SK-N-MC (cell line): ENCODE measurements at places on chromosomes 1 and 21.

DNA sequence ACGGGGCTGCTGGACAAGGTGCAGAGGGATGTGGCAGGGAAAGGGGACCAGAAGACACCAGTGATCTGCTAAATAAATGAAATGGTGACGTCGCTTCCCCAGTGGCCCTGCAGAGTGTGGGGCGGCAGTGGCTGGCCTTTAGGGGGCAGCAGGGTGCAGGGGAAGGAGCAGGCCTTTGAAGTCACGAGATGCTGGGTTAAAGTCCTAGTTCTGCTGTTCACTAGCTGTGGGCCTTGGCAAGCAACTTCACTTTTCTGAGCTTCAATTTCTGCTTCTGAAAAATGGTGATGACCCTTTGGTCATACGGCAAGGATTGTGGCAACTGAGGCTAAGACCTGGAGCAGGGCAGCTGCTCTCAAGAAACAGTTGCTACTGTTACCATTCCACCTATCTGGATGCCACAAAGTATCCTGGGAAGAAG lies 9.2 kb upstream of the GALE start:
- no peak for DNase-seq

GRCh38 chr1:100382657-100383056 lies 30.4 kb downstream of the CDC14A start:
- DNase-seq = no peak

- DNase-seq = no peak
Observed at GRCh38 chr21:45131537-45131999, 57.2 kb downstream of the ADARB1 start.

DNA sequence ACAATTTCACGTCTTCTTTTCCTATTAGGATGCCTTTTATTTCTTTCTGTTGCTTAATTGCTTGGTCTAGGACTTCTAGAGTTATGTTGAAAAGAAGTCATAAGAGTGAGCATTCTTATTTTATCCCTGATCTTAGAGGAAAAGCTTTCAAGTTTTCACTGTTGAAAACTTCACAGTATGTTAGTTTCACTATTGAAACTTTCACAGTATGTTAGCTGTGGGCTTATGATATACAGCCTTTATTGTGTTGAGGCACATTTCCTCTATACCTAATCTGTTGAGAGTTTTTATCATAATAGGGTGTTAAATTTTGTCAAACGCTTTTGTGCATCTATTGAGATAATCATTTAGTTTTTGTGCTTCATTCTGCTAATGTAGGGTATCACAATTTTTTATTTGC lies 227.1 kb downstream of the LHX8 start:
- no peak for DNase-seq

GRCh38 chr1:15592285-15592684 lies 7.4 kb upstream of the AGMAT start:
- DNase-seq = no peak

DNA sequence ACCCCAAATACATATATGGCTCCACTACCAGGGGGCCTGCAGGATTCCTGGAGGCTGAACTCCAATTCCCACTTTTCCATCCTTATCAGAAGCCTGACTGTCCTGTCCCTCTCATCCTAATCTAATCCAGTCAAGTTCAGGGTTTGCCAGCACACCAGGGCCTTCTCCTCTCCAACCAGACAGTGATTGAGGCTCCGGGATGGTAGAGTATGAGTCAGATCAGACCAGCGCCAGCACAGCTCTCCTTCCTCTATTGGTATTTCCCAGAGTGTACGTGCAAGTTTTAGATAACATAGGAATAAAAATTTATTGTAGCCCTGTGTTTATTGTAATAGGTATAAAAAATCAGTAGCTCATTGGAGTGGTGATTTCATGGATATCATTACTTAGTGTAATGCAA lies 24.5 kb upstream of the RCSD1 start:
- DNase-seq = no peak

- DNase-seq = no peak
Observed at GRCh38 chr1:174149216-174149615, 10.1 kb upstream of the RABGAP1L start.

DNA sequence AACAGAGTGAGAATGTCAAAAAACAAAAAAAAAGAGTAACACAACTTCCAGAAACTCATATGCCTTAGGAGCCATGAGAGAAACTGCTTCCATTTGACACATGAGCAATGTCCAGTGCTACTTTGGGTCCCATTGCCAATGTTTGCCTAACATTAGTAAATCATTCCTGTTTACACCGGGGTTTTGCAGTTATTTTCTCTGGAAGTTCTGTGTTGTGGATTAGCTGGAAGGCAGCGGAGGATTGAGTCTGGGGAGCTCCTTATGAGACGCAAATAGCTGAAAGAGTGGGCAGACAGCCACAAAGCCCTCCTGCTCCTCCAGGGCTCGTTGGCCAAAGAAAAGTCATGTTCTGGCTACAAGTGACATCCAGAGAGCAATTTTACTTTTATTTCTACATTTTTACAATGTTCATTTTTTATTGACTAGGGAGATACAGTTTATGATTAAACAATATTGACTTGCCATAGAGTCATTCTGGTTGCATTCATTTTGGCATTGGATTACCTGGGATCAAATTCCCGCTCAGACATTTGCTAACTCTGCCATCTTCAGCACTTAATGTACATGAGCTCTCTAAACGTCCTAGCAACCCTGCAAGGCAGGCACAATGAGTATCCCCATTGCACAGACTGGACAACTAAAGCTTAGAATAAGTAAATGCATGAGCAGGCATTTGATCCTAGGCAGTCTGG lies 66.4 kb upstream of the GALNT2 start:
- DNase-seq = no peak

- DNase-seq = no peak
Observed at GRCh38 chr1:197738927-197739326, 36.4 kb downstream of the DENND1B start.

GRCh38 chr1:119960501-119960900 lies 64.2 kb upstream of the ADAM30 start:
- DNase-seq = no peak

- DNase-seq = no peak
Observed at GRCh38 chr1:59703226-59703917, 111.4 kb upstream of the HOOK1 start.

DNA sequence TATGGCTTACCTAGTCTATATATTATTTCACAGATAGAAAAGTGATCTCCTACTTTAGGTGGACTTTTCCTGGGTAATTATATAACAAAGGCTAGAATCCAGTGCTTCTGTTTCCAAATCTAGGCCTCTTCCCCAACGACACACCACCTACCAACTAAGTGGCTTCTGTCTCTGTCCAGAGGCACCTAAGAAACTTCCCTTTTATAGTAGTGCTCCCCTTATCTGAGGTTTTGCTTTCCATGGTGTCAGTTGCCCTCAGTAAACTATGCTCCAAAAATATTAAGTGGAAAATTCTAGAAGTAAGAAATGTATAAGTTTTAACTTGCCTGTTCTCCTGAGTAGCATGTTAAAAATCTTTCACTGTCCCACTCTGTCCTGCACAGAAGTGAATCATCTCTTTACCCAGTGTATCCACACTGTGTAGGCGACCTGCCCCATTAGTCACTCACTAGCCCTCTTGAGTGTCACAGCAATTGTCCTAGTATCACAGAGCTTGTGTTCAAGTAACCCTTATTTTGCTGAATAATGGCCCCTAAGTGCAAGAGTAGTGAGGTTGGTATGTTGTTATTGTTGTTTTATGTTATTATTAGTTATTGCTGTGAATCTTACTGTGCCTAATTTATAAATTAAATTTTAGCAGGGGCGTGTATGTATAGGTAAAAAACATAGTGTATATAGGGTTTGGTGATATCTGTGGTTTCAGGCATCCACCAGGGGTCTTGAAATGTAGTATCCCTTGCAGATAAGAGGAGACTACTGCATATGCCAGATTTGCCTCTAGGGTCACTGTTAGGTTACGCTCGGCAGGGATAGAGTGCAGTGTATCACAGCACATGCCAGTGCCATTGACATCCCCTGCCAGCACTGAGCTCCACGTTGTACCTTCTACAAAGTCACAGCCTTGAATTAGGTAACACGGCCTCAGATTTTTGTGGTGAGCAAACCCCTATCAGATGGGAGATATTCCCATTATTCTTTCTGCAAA lies 14.7 kb upstream of the CD53 start:
- no peak for DNase-seq

GRCh38 chr1:167714098-167714438 lies 7.7 kb upstream of the MPZL1 start:
- no peak for DNase-seq

DNA sequence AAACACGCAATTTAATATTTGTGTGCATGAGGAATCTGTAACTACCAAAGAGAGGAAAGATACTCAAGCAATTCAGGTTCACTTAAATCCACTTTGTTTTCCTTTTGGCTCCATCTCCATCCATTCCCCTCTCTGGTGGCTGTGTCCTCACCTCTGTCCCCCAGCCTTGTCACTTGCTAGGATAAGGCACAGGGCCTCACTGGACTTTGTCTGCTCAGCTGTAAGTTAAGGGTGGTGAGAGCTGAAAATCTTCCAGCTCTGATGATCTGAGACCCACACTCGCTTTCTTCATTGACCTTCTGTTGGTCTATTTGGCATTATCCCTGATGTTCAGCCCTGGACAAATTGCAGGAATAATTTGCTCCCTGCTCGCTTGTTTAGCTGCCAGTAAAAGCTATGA lies 56.5 kb downstream of the RHOU start:
- DNase-seq = no peak

GRCh38 chr1:1433804-1434130 lies 1.7 kb upstream of the VWA1 start:
- DNase-seq = no peak

DNA sequence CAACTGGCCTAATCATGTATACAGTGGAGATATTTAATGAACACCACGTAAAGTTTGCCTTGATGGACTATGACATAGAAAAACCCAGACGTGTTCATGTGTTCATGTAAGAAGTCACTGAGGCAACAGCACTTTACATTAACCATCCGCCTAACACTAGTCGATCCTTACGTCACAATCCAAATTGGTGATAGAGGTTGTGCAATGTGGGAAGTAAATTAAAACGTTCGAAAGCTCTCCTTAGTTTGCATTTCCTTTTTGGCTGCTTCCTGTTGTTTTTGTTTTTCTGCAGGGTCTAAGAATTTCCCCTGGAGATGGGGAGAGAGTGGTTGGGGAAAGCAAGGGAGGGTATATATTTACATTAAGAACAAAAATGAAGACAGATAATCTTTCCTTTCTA lies 587.5 kb upstream of the ADGRL2 start:
- DNase-seq = peak; percentile 28

DNA sequence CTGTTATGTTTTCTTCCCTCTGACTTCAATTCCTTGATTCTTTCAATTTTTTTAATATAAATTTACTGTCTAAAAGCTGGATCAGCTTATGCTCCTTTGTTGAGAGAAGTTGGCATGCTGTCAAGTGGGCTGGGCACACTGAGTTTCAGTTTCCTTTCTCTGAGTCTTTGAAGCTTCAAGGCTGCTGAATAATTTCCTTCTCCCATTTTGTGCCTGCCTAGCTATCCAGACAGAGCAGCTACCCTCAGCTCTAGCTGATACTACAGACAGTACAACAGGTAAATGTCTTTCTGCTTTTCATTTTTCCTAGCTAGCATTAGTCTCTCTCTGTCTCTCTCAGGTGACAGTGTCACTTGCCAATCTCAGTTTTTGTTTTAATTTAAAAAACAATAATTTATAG lies at the start of gene IFI44:
TSS of gene IFI44 (plus strand) at position 204 of the 400 bp plus-strand sequence. CDS start 365 bp downstream, outside the sequence.
- peak; percentile 76 for DNase-seq

DNA sequence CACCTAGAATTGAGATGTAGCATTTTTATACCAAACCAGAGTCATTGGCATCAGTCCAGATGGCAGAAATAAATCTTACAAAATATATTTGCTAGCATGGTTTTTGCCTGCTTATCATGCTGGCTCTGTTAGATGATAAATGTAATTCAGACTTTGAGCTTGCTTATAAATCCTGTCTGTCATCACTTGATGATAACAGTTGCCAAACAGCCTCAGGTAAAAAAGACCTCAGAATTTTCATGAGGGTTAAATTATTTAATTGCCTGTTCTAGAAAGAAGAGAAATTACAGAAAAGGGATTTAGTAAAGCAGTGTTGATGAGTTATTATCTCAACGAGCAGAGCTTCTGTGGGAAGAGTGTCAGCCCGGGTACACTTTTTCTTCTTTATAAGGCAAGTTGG lies 83.3 kb downstream of the FNBP1L start:
- no peak for DNase-seq

GRCh38 chr1:155913969-155914757 lies 3.0 kb upstream of the RIT1 start:
- DNase-seq = no peak

- DNase-seq = no peak
Observed at GRCh38 chr1:206962272-206962671, 8.0 kb downstream of the FCAMR start.

DNA sequence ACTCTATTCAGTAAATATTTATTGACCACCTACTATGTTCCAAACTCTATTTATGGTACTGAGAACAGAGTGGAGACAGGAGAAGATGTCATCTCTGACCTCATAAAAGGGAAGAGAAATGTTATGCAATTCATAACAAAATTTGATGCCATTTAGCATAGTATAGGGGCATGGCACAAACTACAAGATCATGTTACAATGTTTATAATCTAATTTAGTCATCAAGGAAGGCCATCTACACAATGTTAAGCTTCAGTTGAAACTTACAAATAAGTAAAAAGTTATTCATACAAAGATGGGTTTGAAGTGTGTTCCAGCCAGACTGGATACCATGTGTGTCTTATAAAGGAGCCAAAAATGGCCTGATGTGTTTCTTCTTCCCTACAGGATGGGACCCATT lies 146.8 kb upstream of the CHRM3 start:
- DNase-seq = no peak

DNA sequence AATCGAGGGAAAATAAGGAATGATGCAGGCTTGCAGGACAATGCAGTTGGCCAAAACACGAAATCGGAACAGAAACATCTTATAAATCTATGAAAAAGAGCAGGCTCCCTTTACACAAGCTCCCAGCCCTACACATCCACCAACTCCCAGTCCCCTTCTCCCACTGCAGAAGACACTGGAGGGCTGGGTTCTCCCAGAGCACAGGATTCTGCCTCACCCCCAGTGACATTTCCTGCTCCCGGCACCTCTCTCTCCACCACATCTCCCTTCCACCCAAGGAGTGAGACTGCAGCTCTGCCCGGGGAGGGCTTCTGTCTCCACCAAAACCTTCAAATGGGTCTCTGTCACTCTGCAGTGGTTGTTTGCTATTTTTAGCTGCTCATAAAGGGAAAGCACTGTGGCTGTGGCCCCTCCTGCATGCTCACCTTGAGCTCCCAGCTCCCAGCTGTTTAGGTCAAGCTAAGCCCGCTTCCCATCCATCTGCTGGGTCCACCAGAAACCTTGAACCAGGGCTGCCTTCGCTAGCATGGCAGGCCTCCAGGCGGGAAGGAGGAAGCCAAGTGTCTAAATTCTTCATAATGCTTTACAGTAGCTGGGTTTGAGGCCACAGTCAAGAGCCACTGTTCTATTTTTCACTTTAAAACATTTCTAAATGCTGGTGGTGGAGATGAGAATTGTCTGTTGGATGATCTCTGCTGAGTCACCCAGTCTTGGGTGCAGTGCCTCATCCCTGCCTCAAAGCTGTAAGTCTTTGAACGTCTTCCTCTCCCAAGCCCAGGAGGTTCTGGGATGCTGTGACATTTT lies 3.3 kb upstream of the C2CD2 start:
- no peak for DNase-seq
